Type B pancreatic cell (in vitro differentiated cells): ENCODE measurements at places on chromosomes 4 and X.

- DNase-seq, result no peak
Measured at GRCh38 chr4:101644516-101644915, 146.0 kb upstream of the BANK1 start.

DNA sequence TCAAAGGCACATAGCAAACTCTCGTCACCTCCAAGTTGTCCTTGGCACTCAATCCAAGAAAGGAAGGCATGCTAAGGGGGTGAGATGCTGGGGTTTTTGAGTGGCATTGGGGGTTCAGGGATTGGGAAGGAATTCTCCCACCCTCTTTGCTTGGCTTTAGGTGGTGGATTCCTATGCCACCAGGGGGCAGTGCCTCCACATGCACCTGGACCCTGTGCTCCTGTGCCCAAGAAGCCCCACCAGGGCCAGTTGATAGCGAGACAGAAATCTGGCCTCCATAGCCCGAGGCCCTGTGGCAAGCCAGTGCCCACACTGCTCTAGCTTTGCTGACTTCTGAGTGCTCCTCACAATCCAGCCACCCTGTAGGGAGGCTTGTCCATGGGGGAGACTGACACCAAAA lies 2.0 kb upstream of the FATE1 start:
- DNase-seq, result no peak

DNA sequence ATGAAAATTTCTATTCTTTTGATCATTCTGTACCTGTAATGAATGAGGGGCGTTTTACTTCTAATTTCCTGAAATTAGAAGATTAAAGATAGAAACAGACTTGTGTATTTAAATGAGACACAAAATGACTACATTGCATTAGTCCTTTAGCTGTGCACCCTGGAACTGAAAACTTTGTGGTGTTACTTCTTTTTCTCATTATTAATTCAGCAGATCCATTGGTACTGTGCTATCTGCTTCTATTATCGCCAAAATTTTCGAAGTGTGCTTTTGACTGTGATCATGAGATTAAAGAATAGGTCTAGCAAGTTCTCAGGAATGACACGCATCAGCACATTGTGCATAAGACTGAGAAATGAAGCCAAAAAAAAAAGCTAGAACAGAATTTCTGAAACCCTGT lies 1938.9 kb upstream of the TENM3 start:
- no peak for DNase-seq

DNA sequence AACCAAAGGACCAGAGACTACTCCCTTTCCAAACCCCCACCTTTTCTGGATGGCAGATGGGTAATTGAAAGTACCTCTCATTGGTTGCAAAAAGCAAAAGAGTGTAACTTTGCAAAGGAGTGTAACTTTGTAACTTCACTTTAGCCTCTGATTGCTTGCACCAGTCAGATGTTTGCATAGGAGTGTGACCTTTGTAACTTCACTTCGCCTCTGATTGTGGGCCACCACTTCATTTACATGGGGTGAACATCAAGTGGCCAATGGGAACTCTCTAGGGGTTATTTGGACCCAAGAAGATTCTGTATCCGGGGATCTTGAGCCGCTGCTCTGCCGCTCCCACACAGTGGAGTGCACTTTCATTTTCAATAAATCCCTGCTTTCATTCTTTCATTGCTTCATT lies 9.9 kb upstream of the SLC25A43 start:
- no peak for DNase-seq

DNA sequence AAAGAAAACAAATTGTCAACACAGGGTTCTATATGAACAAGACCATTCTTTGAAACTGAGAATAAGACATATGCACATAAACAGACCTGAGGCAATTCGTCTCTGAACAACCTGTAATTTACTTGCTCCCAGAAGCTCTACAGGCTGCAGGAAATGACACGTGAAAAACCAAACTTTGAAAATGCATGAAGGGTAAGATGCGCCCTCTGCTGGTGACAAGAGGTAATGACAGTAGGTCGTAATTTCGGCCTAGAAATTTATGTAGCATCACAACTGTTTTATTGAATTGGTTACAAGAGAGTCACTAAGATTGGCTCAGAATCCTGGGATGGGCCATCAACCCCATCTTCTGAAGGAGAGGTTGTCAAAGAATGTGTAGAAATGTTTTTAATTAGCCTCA lies 276.5 kb downstream of the PPP4R3C start:
- no peak for DNase-seq

- no peak for DNase-seq
Measured at GRCh38 chrX:9829308-9830267, 43.4 kb downstream of the SHROOM2 start.

DNA sequence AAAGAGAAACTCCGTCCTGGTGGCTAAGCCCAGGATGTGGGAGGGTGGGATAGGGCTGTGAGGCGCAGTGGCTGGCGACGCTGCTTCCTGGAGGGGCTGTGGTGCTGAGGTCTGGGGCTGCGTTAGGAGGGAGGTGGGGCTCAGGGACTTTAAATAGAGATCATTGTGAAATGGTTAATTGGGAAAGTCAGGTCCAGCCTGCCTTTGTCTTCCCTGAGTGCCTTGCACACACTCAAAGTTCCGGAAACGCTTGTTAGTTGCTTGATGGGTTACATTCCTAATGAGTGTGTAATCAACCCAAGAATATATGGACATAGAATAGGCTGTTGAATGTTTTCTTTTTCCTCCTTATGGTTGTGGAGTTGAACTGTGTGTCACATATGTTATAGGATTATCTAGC lies 55.7 kb upstream of the CLDN34 start:
- no peak for DNase-seq

DNA sequence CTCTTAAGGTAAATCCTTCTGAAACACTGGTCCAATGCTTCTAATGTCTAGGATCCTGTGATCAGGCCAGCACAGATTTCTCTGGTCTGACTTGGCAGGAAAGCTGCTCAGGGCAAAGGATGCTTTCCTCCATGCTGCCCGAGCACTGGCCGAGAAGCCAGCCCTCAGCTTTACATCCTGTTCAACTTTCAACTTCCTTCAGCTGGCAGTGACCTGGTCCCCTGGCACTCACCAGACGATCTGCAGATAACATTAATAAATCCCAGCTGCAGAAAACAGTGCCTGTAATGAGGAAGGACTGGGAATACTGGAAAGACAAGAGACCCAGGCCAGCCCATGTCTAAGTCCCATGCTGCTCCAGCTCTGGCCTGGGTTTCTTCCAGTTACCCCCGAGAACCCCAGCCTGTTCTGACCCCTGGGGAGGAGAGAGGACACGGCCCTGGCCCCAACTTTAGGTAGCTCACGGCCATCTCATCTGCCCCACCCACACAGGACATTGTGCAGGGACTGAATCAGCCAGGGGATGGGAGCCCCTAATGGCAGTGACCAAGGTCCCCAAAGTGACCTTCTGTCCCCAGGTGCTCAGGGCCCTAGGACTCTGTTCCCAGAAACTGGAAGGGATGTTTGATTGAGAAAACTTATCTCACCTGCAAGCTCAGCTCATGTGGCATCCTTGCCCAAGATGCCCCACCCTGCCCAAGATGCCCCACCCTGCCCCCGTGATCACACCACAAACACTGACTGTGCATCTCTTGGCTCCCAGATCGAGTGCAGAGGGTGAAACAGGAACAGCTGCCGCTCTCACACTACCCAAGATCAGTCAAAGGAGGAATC lies 28.0 kb downstream of the JAKMIP1 start:
- no peak for DNase-seq

DNA sequence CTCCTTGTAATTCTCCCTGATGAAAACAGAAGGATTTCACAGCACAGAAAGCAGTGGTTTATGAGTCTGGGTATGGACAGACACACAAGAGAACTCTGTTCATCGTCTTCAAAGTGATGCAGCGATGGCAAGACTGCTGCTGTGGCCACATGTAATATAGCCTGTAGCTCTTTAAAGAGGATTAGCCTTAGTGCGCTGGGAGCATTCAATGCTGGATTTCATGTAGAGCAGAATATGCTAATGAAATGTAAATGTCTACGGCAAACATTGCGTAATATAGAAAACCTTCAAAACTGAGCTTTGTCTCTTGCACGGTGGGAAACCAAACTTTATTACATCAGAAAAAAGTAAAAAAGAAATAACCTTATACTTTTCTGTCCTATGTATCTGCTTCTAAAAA lies 42.9 kb downstream of the ALPK1 start:
- DNase-seq, result no peak

GRCh38 chr4:182788201-182788600 lies 129.0 kb downstream of the DCTD start:
- DNase-seq, result no peak

DNA sequence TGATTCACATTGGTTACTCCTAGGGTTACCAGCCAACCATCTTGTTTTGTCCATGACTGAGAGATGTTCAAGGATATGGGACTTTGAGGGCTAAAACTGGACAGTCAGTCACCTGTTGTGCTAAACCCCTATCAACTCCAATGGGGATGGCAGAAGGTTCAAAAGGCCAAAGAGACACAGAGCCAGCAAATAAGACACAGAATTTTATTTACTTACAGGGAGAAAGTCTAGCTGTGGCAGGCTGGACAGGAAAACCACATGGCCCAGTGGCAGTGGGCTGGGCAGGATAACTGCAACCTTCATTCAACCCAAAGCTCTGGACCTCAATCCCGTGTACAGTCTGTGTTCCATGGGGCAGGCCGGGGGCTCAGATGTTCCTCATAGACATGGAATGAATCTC lies 326.7 kb upstream of the RPS6KA3 start:
- no peak for DNase-seq
